SK-N-MC (cell line): ENCODE measurements at places on chromosomes 11 and 22.

DNA sequence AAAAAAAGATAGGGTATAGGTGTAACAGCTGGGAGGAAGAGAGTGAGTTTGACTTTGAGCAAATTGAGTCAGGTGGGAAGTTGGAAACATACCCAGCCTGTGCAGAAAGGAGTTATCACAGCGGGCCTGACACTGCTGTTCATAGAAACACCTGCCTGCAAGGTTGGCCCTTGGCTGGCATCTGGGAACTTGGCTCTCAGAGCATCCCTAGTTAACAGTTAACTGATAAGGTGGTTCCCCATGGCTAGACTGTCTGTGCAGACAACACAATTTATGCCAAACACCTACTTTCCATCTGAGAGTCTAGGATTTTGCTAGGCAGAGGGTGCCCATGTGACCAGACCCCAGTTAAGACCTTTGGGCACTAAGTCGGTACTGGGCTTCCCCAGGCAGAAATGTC lies 31.4 kb downstream of the ADAMTS8 start:
- no peak for DNase-seq

- DNase-seq, result no peak
These were observed 47.9 kb downstream of the STIM1 start for GRCh38 chr11:3903207-3903896.

GRCh38 chr22:31857247-31857646 lies 87.1 kb upstream of the YWHAH start:
- no peak for DNase-seq

GRCh38 chr11:102158164-102158735 lies 48.0 kb downstream of the YAP1 start:
- DNase-seq, result no peak

DNA sequence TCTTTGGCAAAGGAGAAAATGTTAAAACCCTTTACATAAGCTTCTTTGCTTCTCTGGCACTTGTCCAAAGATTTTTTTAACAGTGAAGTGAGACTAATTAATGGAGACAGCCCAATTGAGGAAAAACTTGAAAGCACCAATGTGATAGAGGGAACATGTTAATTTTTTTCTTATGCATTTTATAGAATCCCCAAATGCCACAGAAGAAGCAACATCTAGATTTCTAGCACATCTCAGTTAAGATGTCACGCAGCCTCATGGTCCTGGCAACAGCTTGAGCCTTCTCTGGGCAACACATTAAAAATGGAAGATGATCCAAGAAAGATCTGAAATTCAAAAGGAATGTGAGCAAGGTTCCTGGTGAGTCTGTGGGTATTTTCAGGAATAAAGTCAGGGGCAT lies 48.5 kb downstream of the PACSIN2 start:
- DNase-seq, result no peak

DNA sequence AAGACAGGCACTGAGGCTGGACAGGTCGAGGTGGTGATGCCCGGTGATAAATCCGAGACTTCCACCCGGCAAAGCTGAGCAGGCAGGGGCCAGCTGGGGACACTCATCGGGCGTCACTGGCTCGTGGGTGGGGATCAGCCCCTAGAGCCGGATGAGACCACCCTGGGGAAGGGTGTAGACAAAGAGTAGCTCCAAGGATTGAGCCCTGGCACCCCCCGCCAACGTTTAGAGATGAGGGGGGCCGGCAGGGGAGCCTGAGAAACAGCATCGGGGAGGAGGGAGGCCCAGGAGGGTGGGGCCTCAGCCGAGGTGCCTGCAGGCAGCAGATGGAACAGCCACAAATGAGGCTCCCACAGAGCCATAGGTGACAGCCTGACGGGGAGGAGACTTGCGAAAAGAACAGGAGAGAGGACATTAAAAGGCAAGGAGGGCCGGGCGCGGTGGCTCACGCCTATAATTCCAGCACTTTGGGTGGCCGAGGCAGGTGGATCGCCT lies 27.4 kb upstream of the CBX7 start:
- no peak for DNase-seq

GRCh38 chr11:81658722-81659121 lies 1074.9 kb downstream of the FAM181B start:
- DNase-seq, result no peak

DNA sequence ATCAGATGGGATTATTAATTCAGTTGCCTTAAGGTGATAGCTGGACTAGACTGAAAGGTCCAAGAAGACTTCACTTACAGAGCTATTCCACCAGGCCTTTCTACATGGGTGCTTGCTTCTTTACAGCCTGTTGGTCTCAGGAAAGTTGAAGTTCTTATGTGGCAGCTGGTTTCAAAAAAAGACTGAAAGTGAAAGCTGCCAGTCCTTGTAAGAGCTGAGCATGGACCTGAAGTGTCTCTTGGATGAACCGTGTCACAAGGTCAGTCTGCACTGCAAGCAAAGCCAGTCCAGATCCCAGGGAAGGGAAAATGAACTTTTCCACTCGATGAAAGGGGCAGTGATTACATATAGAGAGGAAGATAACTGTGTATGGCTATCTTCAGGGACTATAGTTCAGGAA lies 201.5 kb upstream of the LUZP2 start:
- DNase-seq, result no peak

GRCh38 chr11:88404932-88405710 lies 67.6 kb upstream of the CTSC start:
- DNase-seq, result no peak

DNA sequence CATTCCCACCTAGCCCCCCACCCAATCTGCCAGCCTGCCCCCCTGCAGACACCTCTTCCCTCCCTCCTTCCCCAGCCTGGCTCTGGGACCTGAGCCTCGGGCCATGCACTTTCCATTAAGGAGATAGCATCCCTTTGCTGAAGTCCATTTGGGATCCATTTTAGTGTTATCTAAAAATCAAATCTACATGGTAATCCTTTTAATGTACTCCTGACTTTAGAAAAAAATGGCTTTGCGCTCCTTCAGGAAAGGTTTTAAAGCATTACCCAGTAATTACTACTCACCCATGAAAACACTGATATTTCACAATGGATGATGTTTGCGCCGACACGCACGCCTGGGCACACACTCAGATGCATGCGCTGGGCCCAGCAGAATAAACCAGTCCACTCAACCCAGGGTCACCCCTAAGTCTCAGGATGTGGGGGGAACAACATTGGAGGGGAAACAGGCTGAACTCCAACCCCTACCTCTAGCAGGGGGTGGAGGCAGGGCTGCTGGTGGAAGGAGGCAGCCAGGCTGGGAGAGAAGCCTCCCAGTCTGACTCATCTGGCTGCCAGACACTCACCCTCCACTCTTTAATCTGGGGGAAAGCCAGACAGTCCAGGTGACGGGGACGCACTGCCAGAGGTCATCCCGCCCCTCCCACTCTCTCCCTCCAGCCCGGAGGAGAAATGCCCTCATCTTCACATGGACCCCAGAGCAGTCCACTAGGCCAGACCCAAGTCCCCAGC lies 29.8 kb downstream of the LMO1 start:
- DNase-seq, result no peak

GRCh38 chr22:28514321-28514821 lies 165.3 kb downstream of the TTC28 start:
- DNase-seq, result peak; percentile 84

GRCh38 chr22:32916025-32916424 lies 114.5 kb downstream of the TIMP3 start:
- no peak for DNase-seq

DNA sequence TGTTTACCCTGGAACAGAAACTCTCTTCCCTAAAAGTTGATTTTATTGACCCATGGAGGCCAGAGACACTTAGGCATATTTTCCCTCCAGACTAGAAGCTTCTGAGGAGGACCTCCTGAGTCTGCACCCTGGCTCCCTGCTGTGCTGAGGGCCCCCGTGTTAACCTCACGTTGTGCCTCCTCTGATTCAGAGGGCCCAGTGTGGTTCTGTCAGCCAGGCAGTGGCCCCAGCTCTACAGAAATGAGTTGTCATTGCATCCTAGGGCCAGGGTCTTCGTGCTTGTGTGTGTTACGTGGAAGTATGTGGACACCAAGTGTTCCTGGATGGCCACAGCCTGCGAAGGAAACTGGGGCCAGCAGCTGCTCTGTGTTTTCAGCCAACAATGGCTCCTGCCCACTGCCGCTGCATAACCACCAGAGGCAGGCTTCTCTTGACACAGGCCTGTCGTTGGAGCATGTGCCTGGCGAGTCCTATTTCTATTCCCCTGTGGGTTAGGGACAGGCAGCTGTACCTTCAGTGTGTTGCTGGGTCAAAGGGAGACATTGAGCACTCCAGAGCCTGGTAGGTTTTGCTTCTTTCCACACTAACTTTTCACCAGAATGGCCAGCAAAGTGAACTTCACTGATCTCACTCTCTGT lies 44.5 kb downstream of the MED15 start:
- DNase-seq, result no peak
